Metanephros (tissue), 2 donors: ENCODE measurements at places on chromosomes 1 and 21. TPM values are rescaled to one million over a fixed set of nuclear protein-coding genes. Genes with fewer than 3 reads are reported as not detected.

FAM167B gene
- 13.7 TPM for total RNA-seq

CCDC17 gene
- 0.99 TPM for total RNA-seq

CRNN gene
- total RNA-seq = not detected

RIPK4 gene
- 29.6 TPM for total RNA-seq

AKR7A3 gene
- total RNA-seq = 1.4 TPM
